ENCODE measurements at places on chromosomes 6 and 20.

- peak; percentile 56 for DNase-seq
These were observed 38.5 kb upstream of the AHI1 start for GRCh38 chr6:135535989-135536414.

DNA sequence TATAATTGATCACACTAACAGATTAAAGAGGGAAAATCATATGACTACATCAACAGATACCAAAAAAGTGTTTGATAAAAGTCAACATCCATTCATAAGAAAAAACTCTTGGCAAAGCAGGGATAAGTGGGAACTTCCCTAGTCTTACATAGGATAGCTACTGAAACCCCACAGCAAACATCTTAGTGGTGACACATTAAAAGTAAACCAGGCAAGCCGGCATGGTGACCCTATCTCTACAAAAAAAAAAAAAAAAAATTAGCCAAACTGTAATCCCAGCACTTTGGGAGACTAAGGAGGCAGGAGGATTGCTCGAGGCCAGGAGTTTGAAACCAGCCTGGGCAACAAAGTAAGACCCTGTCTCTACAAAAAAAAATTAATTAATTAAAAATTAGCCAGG lies 13.8 kb upstream of the CCND3 start:
- no peak for DNase-seq

GRCh38 chr6:5110246-5110645 lies 25.1 kb downstream of the PPP1R3G start:
- DNase-seq = no peak

DNA sequence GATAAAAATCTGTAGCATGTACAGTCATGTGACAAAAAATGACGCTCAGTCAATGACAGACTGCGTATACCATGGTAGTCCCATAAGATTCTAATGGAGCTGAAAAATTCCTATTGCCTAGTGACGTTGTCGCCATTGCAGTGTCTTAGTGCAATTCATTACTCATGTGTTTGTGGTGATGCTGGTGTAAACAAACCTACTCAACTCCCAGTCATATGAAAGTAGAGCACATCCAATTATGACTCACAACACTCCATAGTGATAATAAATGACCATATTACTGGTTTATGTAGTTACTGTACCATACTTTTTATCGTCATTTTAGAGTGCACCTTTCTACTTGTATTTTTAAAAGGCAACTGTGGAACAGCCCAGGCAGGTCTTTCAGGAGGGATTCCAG lies 45.0 kb downstream of the TFAP2A start:
- peak; percentile 90 for DNase-seq

DNA sequence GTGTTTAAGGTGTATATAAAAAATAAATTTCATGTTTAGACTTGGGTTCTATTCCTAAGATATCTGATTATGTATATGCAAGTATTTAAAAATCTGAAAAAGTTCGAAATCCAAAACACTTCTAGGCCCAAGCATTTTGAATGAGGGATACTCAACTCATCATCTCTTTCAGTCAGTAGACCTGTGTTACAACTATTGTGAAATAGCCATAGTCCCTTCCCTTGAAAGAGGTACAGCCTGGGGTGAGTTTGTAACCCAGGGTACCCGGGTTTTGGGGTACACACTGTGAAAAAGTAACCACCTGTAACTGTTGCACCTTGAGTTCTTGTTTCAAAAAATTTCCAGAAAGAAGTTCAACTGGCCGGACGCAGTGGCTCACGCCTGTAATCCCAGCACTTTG lies 76.6 kb upstream of the DOK5 start:
- no peak for DNase-seq

GRCh38 chr6:14546036-14546435 lies 428.5 kb downstream of the CD83 start:
- DNase-seq = no peak

- no peak for DNase-seq
These were observed 49.8 kb downstream of the KCNQ2 start for GRCh38 chr20:63422653-63423052.
